ENCODE measurements at places on chromosomes 4 and X. TPM values are rescaled to one million over a fixed set of nuclear protein-coding genes. Genes with fewer than 3 reads are reported as not detected.

DIPK2B gene
- not detected for total RNA-seq

LRP2BP gene
- 0.39 TPM for total RNA-seq

CCNA2 gene
- 119 TPM for total RNA-seq

VSIG4 gene
- total RNA-seq, result not detected
